ENCODE measurements at places on chromosomes 12 and 14.

- DNase-seq: no peak
These were observed 1.7 kb downstream of the ZBTB42 start for GRCh38 chr14:104802394-104803184.

DNA sequence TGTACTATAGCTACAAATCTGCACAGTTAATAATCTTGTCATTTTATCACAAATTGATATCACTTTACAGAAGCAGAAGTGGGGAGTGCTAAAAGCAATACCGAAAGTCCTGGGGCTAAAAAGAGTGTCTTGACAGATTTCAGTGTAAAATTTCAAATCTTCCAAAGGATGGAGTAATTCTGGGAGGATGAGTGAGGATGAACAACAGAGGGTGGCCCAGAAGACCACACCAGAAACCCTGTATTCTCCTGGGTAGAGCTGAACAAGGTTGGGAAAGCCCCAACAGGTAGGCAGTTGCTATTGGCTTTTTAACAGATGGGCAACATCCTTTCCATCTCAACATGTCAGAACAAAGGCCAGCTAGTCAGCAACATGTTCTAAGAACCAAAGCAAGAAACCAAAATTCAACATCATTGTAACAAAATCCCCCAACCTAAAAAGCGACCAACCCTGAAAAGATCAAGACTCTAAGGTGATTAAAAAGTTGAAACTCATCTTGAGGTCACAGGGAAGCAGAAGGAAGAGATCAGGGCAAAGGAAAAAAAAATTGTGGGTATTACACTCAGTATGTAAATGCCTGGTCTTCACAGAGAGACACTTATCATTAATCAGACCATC lies 38.8 kb downstream of the CBX5 start:
- DNase-seq: no peak

DNA sequence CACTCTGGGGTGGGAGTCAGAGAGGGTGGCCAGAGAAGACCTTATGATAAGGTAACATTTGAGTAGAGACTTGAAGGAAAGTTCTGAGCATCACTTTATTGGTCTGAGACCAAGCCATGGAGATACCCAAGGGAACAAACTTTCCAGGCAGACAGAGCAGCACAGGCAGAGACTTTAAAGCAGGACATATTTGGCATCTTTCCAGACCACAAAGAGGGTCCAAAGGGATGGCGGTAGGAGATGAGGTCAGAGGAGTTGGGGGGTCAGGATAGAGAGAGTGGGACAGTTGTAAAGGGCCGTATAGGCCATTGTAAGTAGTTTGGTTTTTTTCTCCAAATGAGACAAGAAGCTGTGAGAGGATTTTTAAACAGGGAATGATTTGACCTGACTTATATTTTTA lies 344.4 kb downstream of the SEC23A start:
- no peak for DNase-seq

DNA sequence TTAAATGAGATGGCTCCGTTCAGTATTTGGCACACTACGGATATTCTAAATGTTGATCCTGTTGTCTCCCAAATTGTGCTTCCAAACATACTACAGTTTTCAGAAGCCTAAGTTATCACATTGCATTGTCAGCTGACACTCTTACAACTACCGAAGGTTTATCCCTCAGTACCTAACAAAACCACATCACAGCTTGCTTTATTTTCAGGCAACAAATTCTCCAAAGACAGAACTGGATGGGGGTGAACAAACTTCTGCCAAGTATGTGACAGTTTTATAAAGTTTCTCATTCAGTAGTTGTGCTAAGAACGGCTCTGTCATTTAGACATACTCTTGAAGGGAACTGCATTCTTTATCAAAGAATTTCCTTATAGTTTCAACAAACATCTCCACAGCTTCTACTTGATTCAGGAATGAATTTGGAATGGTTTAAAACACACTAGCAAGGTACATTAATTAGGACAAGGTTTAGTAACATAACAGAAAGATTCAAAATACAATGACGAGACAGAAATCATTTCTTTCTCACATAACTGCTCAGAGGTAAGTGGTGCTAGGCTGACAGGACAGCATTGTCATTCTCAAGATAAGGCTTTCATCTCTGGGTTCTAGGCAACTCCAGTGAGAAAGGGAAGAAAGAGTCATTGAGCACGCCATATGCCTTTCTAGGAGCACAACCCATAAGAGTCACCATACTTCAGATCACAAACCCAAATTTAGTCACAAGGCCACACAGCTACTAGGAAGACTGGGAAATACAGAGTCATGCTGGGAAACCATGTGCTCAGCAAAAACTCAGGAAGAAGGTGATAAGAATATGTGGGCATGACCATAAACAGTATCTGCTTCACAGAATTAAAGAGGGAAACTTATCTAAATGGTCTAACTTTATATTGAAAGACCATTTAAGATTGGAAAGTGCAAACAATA lies 100.7 kb downstream of the DUSP6 start:
- no peak for DNase-seq

GRCh38 chr14:20184181-20184580 lies 6.5 kb upstream of the OR11G2 start:
- no peak for DNase-seq

DNA sequence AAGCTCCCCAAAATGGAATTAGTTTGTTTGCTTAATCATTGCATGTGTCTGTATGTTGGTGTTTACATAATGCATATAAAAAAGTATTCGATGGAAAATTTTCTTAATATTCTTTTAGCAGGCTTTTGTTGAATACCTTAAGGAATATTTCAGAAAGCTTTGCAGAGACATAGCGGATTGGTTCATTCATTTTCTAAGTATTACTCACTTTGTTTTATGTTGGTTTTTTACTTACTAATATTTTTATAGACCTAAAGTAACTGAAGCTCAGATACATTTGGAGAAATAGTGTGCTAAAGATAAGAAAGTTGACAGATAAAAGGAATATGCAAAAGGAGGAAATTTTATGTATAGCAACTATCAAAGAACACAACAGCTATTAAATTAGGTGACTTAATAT lies 191.0 kb downstream of the ERC1 start:
- no peak for DNase-seq

DNA sequence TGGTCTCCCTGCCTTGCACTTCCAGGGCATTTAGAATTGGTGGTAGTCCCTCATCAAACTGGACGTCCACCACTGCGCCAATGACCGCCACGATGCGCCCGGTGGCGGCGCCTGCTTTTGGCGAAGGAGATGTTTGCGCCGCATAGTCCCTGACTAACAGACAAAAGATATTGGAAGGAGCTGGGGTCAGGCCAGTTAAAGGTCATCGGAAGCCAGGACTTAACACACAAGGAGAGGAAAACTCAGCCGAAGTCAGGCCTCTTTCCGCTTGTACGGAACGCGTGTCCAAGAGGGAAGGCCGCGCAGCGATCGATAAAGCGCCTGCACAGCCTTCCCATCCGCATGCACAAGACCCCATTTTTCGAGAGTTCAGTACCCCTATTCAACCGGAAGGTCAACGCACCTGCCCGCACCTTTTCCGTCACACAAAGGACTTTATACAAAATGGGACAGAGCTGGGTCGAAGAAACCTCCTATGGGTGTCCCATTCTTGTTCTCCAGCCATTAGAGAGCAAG lies 525 bp downstream of the ATP5F1B start:
- DNase-seq: peak; percentile 60

DNA sequence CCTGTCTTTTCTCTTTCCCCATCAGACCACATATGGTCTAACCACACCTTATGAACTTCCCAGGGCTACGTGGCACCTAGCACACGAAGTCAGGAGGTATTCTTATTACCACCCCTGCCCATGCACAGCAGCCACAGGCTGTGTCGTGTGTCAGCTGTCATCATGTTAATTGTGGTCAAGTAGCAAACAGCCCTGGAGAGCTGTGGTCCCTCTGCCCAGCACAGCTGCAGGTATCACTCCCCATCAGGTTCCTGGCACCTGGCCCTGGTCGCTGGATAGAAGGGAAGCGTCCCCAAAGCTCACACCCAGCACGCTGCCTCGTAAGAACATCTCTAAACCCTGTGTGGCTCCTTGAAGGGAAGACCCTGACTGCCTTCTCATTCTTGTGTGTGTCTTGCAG lies 45.4 kb downstream of the CLMN start:
- no peak for DNase-seq

DNA sequence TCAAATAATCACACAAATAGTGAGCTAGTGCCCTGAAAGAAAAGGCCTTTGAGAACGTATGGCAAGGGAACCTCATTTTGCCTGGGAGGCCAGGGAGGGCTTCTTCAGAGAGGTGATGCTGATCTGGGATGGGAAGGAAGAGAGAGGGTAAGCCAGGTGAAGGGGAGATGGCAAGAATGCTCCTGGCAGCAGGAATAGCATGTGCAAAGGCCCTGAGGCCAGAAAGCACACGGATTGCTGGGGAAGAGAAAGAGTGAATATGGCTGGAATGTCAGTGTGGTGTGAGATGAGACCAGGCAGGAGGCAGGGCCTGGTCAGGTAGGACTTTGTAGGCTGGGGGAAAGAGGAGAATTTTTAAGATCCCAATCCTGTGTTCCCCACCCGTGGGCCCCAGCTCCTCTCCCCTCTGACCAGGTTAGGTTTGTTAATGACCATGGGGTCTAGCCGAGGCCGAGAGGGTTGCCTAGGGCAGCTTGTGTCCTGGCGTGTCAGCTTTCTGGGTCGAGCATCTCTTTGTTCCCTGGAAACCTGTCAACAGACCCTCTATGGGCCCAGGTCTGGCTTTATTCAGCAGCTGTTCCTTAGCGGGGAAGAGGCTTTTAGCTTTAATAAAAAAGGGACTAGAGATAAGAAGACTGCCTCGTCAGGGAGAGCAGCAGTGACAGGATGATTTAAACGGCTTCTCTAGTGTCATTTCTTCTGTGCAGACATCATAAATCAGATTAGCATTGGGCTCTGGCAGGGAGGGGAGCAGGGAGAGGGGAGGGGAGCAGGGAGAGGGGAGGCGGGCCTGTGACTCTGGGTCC lies 123.4 kb downstream of the ADCK1 start:
- peak; percentile 12 for DNase-seq

- DNase-seq: no peak
These were observed 289.0 kb upstream of the RPL10L start for GRCh38 chr14:46940611-46941010.

DNA sequence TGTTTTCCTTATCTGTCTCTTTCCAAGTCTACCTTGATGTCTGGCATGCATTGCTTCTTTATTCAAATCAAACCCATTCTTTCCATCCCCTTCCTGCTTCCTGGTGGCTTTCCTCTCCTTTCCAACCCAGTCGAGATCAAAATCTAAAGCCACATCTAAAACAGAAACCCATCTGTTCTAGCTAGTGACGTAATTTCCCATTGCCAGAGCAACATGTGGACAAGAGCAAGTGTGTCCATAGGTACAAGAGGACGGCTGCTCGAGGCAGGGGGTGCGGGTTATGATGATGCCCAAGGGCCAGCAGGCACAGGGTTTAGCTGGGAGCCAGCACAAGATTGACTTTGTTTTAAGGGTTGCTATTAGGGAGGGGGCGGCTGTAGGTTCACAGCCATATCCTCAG lies 7.0 kb downstream of the KRT80 start:
- DNase-seq: no peak

DNA sequence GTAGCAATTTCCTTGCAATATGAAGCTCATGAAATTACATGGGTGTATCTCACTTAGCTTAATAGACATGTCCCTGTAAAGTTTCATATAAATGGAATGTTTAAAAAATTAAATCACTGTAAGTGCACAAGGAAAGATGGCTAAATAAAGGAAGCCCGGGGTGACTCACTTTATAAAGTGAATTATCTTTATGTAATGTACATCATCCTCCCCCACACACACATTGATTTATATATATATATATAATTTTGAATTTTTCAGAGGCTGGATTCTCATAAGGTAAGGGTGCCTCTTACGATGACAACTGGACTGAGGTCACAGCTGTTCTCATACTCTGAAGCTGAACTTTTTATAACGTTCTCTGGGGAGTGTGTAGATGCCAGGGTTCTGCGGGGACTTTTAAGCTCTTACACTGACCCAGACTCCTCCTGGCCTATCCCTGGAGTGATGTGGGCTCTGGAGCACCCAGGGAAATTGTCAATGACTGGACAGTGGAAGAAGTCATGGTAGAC lies 108.7 kb upstream of the HIF1A start:
- no peak for DNase-seq

DNA sequence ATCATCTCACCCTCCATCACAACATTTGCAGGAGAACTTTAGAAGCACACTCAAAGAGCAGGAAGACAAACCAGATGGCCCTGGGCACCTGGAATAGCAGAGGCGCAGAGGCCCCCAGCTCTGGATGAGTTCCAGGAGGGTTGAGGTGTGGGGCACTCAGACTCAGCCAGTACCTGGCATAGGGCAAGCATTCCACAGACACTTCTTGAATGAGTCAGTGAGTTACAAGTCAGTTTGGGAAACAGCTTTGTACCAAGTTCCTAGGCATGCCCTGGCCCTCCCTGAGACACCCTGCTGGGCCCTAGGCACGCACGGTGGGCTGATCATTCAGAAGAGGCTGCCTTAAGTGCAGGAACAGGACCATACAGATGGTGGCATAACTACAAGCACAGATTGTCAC lies 54.3 kb downstream of the MAP3K9 start:
- DNase-seq: no peak

GRCh38 chr12:52018433-52019112 lies 11.8 kb downstream of the TAMALIN start:
- peak; percentile 91 for DNase-seq

DNA sequence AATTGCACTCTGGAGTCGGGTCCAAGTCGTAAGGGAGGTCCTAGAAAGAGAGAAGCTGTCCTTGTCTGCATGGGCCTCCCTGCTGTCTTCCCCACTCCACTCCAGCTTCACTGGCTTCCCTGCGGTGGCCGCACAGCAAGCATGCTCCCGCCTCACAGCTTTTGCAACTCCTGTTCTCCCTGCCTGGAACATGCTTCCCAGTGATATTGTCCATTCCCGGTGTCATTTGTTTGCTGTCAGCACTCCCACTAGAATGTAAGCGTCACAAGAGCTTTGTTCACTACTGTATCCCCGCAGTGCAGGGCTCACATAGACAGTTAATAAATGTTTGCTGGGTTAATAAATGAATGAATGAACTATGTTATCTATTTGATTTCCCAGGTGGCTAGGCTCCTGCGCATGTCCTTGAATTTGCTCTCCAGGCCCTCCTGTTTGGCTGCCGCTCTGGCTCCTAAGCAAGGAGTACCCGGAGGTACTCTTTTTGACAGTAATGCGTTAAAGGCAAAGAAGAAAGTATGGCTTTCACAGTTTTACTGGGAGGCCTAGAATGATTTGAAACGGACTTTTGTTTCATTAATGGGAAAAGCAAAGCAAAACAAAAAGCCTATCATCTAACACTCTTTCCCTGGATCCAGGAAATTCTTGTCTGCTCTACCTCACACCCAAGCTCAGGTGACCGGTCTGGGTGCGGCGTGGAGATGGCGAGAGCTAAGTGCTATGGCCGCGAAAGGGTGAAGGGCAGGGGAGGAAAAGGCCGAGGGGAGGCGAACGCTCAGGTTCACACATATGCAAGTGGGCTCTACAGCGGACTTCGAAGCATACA lies 6.2 kb upstream of the SLC7A7 start:
- peak; percentile 72 for DNase-seq

DNA sequence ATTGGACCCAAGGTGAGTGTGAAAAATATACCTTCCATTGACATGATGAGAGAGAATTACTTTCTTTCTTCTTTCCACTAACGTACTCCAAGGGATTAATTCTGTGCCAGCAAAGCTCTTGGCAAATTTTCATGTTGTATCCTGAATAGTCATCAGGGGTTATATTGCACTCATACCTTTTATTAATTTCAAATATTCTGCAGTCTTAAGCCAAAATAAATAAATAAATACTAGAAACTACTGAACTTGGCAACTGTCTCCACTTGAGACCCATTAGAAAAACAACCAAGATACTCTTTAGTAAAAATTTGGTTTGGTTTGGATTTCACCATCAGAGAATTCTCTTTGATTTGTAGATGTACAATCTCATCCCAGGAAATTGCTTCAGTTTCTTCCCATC lies 22.1 kb upstream of the CLEC14A start:
- no peak for DNase-seq
